ENCODE measurements at places on chromosomes 11 and 22.

- DNase-seq = no peak
Observed at GRCh38 chr22:43860831-43861230, 1.5 kb downstream of the SULT4A1 start.

DNA sequence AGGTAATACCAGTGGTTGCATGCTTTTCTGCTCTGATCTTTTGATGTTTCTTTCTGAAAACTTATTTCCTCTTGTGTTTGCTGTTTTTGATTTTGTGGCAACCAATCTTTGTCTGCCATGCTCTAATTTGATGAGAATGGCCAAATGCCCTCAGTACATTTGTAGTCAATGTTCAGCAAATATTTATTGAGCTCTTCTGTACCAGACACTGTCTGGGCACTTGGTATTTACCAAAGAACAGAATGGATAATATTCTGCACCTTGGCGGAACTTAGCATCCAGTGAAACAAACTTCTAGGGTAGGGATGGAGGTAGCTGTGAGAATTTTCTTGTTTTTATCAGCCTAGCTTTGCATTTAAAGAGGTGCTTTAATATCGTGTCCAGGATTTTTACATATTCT is 19.6 kb downstream of the PPP6R3 start:
- no peak for DNase-seq

GRCh38 chr11:31243706-31244105 is 125.8 kb downstream of the DCDC1 start:
- no peak for DNase-seq

GRCh38 chr11:9351321-9351881 is 33.1 kb upstream of the IPO7 start:
- DNase-seq = no peak

- DNase-seq = no peak
Observed at GRCh38 chr11:61140416-61140815, 20.8 kb downstream of the VPS37C start.

- no peak for DNase-seq
Observed at GRCh38 chr11:69276165-69276564, 17.8 kb upstream of the MYEOV start.

GRCh38 chr11:128985880-128986279 is 43.2 kb upstream of the TP53AIP1 start:
- DNase-seq = no peak

GRCh38 chr11:2301631-2302305 is at the start of the genes C11orf21 and TSPAN32:
Gene C11orf21, minus strand, starts transcription at chr11:2301918. Its CDS starts 110 bp downstream, at chr11:2301808.
Gene TSPAN32, plus strand, starts transcription at chr11:2302013. Its CDS starts 137 bp downstream, at chr11:2302150.
- DNase-seq = peak; percentile 18

DNA sequence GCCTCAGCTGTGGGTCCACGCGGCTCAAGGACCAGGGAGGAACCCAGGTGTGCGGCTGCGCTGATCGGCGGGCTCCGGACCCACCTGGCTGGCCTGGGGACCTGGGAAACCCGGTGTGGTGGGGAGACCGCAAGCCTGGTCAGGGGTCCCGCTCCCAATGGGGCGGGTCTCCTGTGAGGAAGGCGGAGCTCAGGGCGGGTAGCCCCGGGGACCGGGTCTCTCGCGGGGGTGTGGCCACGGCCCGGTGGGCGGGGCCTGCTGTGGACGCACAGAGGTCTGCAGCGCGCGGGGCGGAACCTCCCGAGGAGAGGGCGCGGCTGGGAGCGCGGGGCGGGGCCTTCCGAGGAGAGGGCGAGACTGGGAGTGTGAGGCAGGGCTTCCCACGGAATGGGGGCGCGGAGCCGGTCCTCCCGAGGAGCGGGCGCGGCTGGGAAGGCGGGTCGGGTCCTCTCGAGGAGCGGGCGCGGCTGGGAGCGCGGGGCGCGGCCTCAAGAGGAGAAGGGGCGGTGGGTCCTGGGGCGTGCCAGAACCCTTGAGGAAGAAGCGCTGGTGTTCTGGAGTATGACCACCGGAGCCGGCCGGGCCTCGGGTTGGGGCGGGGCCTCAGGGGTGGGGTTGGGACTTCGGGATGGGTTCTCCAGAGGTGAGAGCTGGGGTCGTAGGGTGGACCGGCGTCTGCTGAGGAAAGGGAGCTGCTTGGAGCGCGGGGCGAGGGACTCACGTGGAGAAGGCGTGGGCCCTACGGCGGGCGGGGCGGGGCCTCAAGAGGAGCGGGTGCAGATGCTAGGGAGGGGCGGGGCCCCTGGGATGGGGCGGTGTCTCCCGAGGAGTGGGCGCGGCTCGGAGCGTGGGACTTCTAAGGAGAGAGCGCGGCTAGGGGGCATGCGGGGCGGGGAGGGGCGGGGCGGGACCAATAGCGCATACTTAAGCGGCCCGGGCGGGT is 20.8 kb downstream of the DGCR6L start:
- peak; percentile 76 for DNase-seq

GRCh38 chr22:39723899-39724351 is 153.4 kb downstream of the CACNA1I start:
- DNase-seq = peak; percentile 19

- peak; percentile 17 for DNase-seq
Observed at GRCh38 chr22:23675502-23676415, 15.1 kb upstream of the RGL4 start.

DNA sequence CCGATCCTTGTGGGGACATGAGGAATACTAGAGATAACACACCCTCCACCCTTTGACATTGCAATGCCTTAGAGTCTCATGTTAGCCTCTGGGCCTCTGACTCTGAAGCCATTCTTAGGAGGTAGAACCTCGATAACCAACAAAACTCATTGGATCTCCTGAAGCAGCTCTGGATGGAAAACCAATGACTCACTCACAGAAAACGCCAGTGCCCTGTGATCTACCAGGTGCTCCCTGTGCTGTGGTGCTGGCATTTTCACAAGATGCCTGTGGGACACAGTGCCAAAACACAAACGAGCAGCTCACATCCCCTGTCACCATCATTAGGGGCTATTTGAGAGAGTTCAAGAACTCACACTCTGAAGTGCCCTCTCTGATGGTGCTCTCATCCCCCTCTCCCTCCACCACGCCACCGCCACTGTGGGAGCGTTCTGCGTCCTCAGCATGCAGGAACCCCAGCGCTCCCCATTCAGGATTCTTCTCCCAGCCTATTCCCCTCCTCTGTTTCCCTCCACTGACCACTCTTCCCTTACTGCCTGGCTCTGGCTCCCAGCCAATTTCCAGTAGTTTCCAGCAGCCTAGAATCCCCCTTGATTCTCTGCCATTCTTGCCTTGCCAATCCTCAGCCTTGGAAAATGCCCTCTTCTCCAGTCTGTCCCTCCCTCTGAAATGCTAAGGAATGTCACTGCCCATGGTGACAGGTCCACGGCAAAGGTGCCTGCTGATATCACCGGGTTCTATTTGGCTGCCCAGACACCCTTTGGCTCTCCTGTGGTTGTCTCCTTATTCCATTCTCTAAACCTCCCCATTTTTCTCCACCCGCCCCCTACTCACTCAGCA is 4.7 kb upstream of the POLD4 start:
- DNase-seq = peak; percentile 67

DNA sequence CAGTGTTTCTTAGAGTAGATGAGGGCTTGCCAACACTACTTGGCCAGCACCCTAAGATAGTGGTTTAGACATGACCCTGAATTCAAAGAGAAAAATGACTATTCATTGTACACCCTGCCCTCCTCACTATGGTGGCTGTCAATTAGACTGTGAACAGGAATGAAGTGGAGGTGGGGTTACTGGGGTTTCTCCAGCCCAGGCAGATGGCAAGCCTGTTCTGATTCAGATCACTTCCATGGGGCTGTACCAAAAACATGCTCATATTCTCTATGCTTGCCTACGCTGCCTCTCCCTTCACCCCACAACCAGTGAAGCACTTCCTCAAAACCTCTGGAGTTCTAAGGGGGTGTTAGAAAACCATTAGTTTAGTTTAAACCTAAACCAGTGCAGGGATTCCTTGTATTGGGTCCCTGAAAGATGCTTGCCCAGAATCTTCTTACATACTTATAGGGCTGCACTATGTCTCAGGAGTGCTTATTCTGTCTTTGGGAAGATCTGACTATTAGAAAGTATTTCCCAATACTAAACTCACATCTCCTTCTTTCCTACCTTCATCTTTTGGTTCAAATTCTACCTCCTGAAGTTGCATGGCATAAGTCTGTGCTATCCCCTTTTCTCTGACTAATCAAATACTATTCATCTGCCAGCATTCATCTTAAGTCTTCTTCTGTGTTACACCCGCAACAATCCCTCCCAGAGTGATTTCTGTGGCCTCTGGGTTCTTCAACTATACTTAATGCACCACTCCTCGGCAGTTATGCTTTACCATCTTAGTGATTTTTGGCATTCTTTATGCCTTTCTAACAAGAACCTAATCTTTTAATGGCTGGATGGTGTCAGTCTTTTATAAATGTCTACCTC is 71.8 kb downstream of the ATG16L2 start:
- DNase-seq = no peak

DNA sequence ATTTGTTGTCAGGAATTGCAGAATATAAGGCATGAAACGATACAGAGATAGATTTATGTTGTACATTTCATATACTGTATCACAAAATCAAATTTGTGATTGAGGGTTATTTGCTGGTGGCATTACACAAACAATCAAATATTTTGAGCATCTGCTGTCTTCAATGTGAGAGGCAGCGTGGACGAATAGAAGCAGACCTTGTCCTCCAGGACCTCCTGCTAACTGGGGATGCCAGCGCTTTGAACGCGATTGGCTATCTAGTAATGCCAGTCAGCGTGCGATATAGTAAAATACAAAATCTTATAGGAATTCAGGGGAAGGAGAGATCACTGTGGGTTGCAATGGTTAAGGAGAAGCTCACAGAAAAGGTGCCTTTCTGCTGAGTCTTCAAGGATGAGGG is 631 bp upstream of the SNX19 start:
- no peak for DNase-seq

DNA sequence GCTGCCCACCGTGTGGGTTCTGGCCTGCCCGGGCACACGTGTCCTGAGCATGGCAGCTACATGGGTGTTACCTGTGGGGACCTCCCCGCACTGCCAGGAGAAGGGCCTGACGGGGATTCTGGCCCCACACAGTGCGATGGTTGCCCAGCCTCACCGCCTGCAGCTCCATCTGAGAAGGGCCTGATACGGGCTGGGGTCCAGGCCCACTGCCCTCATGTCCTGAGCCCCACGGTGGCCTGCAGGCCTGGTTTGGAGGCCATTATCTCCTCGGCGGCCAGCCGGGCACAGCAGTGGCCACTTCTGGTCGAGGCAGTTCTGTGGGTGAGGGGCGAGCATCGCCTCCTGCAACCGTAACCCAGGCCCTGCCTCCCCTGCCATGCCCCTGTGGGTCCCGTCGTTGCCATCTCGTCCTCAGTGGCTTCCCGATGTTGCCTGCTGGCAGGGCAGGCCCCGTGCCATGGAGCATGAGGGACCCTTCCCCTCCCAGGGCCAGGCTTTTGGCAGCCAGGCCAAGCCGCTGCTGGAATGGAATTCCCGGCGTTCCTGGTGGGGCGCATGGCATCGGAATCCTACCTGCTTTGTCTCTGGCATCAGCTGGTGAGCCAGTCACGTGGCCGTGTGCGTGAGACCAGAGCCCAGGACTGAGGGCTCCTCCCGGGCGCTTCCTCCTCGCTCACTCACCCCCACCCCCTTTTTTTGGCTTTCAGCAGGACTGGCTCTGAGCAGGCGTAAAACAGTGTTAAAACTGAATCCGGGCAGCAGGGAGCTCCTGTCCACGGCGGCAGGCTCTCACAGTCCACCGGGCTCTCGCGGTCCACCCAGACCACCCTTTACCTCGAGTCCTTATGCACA is 71.9 kb upstream of the PPARA start:
- DNase-seq = peak; percentile 87

DNA sequence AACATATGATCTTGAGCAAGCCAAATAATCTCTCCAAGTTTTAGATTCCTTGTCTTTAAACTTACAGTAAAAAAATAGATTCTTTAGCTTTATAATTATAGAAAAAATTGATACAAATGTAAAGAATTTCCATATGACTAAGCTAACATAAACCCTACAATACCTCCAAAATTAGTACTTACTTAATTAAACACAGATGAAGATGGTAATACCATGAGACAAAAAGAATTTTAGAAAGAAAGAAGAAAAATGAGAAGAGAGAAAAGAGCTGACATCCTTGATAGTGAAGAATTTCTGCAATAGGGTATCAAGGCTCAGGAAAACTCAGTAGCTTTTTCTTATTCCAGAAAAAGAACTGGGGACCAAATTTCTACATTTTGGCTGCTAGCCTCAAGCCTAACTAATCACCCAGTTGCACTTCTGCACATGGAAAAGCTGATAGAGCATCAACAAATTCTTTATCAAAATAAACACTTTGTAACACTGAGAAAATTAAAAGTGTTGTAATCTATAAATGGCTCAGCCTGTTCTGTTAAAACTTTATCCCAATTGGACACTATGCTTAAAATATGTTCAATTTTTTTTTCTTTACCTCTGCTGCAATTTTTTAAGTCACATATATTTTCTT is 24.7 kb upstream of the SOX6 start:
- no peak for DNase-seq

GRCh38 chr11:8239040-8239439 is 24.6 kb downstream of the LMO1 start:
- no peak for DNase-seq

DNA sequence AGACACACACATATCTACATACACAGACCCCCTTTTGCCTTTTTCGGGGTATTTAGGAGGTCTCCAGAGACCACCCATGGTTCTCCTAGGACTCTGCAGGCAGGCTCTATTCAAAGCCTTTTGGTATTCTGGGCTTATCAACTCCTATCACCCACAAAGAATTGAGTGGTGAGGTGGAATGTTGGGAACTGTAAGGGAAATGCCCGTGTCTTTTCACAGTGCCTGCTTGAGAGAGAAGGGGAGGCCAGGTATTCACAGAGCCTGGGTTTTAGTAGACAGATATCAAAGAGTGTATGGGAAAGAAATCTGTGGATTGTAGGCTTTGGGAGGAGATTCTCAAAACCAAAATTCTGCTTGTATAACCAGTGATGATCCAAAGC is 44.0 kb upstream of the CSNK2A3 start:
- peak; percentile 16 for DNase-seq

DNA sequence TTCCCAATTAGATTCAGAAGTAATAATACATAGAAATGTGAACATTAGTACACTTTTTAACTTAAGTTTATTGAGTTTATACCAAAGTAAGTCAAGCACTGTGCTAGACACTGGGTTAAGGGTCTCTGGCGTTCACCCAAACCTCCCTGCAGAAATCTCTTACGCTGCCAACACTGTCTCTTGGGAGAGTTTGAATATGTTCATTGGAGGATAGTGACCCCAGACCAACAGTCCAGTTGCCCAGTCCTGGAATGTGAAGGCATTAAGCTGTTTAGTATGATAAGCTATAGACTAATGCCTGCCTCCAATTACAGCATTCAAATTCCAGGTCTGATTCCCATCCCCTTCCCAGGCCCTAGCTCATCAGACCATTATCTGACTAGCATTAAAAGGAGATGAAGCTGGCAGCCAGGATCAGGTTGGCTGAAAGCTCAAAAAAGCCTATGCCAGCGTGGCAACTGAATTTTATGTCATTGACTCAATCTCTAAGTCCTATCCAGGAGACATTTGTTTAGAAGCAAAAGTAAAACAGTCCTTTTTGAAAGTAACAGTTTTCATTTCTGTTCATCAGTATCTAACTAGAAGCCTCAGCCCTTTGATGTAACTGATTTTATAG is 77.8 kb downstream of the SFI1 start:
- DNase-seq = no peak

Data from EH (cell line).